ENCODE measurements at places on chromosomes 2 and 18.

DNA sequence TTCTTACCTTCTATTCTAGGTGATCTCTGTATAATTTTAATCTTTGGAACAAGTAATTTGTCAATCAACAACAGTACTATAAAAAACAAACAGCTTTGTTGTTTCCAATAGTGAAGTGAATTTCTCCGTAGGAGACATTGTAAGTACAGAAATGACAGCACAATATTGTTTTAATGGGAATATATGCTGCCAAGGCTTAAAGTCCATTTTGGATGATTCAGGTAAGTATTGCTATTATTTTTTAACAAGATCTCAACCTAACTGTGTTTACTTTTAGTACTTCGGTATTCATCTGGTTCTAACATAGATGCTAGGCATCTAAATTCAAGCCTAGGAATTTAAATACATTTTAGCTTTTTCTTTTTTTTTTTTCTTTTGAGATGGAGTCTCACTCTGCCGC lies 105.8 kb downstream of the MEP1B start:
- no peak for DNase-seq

DNA sequence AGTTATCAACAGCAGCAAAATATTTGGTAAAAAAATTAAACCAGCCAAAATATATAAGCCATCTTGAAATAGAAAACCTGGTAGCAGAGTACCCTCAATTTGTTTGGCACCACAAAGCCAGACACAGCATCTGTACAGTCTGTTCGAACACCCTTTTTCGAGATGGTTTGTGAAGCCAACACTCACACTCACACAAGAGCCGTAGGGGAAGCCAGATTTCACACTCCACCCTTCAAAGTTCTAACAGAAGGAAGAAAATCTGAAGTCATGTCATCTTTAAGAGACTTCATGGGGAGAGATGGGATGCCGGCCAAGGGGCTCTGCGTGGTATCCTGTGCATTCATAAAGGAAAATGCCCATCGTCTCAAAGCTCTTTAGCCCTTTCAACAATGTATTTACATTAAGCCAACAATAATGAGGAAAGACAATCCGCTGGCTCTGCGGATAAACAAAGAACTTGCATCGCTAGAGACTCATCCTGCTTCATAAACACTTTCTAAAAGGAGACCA lies 451.5 kb upstream of the CHST9 start:
- DNase-seq: no peak

GRCh38 chr2:96143231-96143847 lies 1.9 kb downstream of the DUSP2 start:
- DNase-seq: no peak

DNA sequence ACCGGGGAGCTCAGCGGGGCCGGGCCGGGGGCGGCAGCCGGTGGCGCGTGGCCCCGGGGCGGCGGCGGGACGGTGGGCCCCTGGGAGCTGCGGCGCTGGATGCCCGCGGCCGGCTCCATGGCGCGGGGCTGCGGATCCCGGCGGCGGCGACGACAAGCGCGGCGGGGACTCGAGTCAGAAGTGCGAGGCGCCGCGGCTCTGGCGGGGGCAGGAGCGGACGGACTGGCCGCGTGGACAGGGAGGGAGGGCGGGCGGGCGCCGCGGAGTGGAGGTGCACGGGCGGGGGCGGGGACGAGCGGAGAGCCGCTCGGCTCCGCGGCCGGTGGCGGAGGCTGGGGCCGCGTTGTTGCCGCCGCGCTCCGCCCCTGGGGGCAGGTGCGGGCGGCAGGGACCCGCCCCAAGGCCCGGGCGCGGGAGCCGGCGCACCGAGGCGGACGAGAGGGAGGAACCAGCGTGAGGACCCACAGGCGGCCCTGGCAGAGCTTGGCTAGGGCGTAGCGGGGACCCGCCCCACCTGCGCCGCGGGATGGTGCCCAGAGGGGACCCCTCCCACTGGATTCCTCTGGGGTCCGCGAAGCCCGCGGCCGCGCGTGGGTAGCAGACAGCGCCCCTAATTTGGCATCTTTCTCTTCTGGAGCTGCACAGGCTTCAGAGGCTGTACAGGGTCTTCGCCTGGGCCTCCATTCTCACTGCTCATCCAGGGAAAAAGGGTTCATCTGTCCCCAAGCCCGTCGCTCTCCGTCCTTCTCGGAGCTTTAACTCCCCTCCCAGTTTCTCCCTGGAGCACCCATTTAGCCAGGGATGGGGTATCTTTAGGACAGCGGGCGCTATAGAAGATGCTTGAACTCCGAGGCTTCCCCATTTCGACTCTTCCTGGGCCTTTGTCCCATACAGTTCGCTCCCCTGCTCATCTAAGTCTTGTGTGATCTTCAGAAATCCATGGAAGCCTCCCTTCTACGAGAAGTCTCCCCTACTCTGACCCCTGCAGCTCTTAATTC lies at the start of gene TMEM163:
TMEM163 (minus strand) TSS at position 184 of the 998 bp plus-strand sequence.
- DNase-seq: no peak

DNA sequence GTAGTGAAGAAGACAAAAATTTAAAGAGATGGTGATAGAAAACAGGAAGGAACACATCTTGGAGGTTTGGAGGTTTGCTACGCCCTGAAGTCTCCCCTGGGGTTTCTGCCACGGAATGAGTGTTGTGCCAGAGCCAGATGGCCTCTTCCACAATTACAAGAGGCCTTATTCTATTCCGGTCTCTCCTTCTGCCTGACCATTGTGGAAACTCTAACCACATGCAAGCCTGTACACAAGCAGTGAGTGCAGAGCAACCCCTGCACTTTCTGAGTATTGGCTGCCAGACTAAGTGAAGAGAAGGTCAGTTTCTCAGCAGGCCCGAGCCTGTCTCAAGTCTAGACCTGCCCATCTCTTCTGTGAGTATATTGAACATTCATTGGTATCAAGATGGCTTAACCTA lies 22.7 kb upstream of the MYO1B start:
- no peak for DNase-seq

DNA sequence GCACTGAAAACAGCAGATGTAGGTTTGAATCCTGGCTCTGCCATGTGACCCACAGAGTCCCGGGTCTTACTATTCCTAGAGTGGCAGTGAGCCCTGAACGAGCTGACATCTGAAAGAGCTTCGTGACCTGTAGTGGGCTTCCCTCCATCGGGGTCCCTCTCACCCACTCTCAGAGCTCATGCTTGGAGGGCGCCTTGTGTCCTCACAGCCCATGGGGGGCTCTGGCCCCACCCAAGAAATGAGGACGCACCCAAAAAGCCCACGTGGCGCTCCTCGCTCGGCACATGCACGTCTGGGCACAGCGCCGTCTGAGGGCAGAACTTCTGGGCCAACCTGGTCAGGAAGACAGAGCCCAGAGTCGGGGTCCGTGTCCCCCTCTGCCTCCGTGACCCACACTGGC lies 23.7 kb downstream of the LBH start:
- DNase-seq: no peak

DNA sequence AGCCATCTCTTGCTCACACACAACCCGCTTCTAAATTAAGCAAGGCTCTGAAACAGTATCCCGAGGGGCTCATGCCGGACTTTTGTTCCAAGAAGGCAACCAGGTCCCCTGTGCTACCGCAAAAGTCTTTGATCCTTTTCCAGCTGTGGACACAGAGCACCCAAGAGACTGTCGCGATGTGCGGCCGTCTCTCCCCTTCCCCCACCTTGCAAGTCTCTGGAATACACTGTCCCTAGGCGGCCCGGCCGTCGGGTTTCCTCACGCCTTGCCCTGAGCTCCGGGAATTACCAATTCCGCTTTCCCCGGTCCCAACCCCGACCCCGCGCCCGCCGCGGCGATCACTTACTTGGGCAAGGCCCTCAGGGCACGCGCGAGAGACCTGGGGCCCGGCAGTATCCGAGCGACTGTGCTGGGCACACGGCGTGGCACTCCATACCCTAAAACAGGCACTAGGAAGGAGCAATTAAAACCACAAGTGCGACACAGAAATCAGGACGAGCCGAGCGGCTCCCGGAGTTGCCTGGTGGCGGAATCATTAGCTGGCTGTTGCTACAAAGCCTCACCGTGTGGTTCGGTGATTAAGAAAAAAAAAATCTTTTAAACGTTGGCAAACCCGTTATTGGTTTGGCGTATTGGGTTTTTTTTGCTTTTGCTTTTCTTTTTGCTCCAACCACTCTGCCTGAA lies 2.2 kb upstream of the DLX1 start:
- DNase-seq: no peak

GRCh38 chr2:170525566-170525900 lies 189.6 kb upstream of the SP5 start:
- peak; percentile 11 for DNase-seq

DNA sequence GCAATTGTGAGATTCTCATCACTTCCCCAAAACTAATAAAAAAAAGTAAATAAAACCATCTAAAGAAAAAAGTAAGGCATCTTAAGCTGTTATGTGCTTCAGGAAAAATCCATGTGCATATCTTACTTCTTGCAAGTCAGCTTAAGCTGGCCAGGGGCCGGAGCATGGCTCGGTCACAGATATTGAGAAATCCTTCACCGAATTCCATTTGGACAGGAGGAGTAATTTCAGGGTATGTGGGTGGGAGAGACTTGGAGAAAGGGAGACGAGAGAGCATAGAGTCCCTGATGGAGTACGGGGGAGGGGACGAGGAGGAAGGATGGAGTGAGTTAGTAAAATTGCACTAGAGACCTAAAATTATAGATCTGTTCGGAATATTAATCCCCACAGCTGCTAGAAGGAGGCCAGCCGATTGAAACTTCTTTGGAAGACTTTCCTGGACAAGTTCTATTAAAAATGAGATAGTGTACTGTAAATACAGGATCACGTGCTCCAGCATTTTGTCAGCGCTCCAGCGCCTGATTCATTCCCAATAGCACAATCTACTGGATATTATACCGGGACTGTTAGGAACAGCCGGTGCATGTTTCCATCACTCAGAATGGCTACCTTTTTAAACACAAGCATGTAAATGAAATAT lies 438.5 kb downstream of the ZNF516 start:
- DNase-seq: no peak

GRCh38 chr2:16185801-16186272 lies 245.5 kb downstream of the MYCN start:
- DNase-seq: no peak

DNA sequence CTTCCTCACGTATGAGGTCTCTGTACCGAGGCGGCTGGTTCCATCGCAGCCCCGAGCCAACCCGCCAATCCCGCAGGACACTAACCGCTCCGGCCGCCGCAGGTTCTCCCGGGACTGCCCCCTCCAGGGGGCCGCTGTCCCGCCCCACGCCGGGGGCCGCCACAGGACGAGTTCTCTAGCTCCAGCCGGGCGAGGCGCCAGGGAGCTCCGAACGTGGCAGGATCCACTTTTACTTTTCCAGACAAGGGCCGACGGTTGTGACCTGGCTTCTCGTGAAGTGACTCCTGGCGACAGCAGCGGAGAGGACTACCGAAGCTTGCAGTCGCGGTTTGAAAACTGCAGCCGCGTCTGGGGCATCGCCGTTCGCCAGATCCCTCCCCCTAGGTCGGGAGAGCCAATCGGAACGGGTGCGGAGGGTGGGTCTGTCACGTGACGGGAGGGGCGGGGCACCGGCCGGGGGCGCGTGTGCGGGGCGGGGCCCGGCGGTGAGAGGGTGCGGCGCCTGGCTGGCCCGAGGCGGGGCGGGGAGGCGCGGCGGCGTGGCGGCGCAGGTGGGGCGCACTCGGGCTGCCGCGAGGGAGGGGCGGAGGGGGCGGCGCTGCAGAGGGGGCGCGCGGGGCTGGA lies at the start of gene STK17B:
STK17B (minus strand) TSS at position 331 of the 624 bp plus-strand sequence. CDS start 8,195 bp downstream, outside the sequence.
- DNase-seq: peak; percentile 85

DNA sequence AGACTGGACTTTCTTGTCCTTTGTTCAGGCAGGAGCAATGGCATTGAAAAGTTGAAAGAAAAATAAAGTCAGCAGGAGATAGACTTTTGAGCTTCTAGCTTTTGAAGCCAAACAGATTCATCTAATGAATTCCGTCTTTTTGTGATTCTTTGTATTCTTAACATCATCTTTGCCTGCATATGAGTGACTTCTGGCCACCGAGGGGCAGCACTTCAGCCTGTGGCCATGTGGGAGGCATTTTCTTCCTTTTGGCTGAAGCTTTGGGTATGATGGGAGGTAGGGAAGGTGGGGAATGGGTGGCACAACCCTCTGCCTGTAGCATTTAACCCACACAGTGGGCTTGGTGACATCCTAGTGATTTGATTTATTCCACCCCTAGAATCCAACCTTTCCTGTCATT lies 220.6 kb downstream of the SETBP1 start:
- no peak for DNase-seq

Measured in foreskin melanocyte (primary cell).